Renal cortex interstitium (tissue), 15 donors: ENCODE measurements at places on chromosomes 4 and X.

- no peak for DNase-seq
Observed at GRCh38 chr4:136709897-136710296, 822.4 kb downstream of the PCDH18 start.

- no peak for DNase-seq
Observed at GRCh38 chr4:1171311-1172227, 814 bp downstream of the SPON2 start.

DNA sequence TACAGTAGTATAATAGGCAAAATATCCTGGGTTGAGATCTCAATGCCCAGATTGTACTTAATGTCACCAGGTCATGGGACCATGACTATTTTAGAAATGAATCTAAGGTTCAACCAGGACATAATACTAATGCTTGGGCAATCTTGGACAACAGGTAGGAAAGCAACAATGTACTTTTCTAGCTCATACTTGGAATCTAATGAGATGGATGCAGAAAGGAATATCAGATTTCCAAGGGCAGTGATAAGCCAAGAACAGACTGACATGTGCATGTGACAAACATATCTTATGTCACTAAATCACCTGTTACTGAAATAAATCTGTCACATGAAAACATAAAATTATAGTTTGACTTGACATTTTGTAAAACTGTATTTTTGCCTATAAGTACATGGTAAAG is 51.1 kb downstream of the RPS6KA3 start:
- no peak for DNase-seq

- no peak for DNase-seq
Observed at GRCh38 chrX:121836000-121836399, 788.6 kb downstream of the GLUD2 start.

DNA sequence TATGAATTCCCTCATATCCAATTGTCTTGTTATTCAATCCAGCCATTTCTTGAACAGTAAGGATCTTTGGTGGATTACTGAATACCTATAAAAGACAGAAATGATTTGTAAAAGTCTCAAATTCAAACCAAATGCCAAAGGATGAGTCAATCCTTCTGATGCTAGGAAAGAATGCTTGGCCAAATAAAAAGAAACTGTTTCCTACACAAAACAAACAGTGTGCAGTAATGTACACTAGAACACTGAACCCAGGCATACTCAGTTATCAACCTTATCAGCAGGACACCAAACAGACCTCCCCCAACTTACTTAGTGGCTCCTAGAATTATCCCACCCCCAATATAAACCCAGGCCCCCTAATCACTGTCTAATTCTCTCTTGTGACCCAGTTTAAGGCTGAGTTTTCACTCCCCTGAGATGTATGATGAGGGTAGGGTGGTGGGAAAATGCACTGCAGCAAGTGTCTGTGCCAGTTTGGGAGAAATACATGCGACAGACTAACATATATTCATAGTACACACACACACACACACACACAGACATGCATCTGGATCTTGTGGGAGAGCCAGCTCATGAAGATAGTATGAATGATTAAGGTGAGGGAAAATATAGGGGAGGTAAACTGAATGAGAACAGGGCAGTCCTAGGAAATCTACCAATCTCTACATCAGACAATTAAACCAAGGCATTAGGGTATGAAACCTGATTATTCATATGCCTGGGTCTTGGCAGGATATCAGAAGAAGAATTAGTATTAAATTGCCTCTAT is 35.0 kb downstream of the CLDN2 start:
- no peak for DNase-seq

DNA sequence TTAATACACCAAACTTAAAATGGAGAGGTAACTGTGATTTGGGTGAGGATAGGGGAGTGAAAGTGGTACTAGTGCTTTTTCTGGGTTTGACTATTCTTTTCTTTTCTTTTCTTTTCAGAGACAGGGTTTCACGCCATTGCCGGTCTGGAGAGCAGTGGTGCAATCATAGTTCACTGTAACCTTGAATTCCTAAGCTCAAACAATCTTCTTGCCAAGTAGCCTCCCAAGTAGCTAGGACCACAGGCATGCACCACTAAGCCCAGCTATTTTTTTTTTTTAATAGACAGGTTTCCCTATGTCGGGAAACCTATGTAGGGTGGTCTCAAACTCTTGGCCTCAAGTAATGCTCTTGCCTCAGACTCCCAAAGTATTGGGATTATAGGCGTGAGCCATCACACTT is 3.0 kb upstream of the ARMCX4 start:
- no peak for DNase-seq

- DNase-seq = no peak
Observed at GRCh38 chr4:107996949-107997788, 7.5 kb downstream of the HADH start.

- no peak for DNase-seq
Observed at GRCh38 chrX:134569306-134569705, 89.0 kb downstream of the PLAC1 start.

- DNase-seq = no peak
Observed at GRCh38 chr4:85806334-85806733, 331.4 kb downstream of the ARHGAP24 start.

- DNase-seq = no peak
Observed at GRCh38 chr4:170729897-170730296, 640.1 kb upstream of the AADAT start.

DNA sequence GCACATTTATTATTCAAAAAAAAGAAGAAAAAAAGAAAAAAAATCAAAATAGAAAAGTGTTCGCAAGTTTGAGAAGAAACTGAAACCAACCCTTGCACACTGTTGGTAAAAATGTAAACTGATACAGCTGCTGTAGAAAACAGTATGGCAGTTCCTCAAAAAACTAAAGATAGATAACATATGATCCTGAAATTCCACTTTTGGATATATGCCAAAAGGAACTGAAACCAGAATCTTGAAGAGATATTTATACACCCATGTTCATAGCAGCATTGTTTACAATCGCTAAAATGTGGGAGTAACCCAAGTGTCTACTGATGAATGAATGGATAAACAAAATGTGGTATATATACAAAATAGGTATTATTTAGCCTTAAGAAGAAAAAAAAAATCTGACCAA is 155.4 kb downstream of the TBCK start:
- DNase-seq = no peak

- no peak for DNase-seq
Observed at GRCh38 chr4:127846061-127846460, 34.6 kb upstream of the PLK4 start.

DNA sequence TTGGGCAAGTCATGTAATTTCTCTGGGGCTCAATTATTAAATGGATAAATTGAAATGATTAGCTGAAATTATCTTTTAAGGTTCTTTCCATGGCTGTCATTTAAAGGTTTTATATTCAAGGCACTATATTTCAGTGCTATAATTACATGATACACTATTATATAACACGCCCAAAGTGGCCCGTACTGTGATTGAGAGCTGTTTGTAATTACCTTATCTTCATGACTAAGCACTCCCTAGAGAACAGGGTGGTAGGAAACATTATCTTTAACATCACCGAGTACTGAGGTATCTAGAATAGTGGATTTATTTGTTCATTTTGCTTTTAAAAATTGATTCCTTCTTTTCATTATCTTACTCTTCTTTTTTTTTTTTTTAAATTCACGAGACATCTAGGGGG is 79.0 kb downstream of the DIAPH2 start:
- DNase-seq = no peak

DNA sequence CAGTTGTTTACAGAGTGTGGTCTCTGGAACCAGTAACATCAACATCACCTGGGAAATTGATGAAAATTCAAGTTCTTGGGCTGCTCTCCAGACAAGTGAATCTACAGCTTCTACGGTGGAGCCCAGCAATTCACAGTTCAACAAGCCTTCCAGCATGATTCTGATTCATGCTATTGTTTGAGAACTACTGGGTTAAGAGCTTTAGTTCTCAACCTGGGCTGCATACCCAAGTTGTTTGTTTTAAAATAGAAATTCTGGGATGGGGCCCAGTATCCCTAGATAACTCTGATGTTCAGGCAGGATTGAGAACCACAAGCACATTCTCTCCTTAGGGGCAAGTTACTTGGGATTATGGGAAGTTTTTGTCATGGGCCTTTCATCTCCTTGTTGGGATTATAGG is 37.9 kb upstream of the PGK1 start:
- DNase-seq = no peak

GRCh38 chr4:142663828-142664227 is 182.3 kb downstream of the INPP4B start:
- DNase-seq = no peak

GRCh38 chr4:172125443-172125842 is 312.2 kb downstream of the GALNTL6 start:
- no peak for DNase-seq

DNA sequence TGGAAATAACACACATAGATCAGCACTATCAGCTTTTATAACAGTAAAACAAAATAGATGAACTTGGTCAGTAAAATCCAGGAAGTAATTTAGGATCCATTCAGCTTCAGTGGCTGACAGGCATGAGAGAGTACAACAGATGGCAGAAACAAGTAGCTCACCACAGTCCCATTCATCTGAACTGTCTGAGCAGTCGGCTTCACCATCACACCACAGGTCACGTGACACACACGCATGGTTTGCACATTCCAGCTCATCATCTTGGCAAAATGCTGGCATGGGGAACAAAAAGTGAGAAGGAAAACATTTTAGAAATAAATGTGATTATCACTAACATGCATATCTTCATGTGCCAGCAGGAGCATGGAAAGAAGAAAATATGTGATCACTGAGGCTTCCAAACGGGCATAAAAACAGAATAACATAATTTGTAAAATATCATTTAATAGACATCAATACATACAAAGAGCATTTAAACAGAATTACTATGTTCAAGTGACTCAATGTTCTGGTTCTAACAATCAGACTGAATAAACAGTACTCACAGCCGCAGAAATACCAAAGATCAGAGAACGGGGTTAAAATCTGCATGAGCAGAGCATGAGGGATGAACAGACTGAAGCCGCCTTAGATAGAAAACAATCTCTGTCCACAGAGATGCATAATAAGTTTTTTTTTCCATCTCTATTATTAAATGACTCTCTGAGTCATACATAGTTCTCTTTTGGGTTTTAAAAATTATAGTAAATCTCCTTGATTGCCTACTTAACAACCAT is 158.1 kb downstream of the ATP10D start:
- DNase-seq = no peak

DNA sequence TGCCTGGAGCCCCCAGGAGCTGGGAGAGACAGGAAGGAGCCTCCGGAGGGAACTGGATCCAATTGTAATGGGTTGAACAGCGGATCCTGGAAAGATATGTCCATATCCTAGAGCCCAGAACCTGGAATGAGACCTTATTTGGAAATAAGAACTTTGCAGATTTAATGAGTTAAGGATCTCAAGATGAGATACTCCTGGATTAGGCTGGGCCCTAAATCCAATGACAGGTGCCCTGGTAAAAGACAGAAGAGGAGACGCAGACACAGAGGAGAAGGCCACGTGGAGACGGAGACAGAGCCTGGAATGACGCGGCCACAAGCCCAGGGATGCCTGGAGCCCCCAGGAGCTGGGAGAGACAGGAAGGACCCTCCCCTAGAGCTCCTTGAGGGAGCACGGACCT is 34.1 kb downstream of the P2RY8 start:
- DNase-seq = no peak

DNA sequence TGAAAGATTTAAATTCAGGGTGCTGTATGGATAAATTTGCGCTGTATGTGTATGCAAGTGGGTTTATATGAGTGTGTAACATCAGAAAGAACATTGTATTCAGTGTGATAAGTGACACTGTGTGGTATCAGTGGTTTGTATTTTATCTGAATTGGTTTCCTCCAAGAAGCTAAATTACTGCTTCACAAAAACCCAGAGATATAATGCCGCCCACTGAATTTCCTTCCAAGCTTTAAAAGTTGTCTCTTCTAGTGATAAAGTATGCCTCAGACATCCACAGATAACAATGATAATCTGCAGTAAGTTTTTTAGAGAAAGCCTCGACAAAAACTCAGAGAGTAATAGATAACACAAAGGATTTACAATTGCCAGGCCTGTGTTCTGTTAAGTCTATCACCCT is 710.6 kb upstream of the HS3ST1 start:
- DNase-seq = no peak

GRCh38 chr4:151038452-151039157 is 23.5 kb upstream of the LRBA start:
- no peak for DNase-seq

GRCh38 chrX:23820235-23820782 is 37.3 kb downstream of the SAT1 start:
- no peak for DNase-seq

DNA sequence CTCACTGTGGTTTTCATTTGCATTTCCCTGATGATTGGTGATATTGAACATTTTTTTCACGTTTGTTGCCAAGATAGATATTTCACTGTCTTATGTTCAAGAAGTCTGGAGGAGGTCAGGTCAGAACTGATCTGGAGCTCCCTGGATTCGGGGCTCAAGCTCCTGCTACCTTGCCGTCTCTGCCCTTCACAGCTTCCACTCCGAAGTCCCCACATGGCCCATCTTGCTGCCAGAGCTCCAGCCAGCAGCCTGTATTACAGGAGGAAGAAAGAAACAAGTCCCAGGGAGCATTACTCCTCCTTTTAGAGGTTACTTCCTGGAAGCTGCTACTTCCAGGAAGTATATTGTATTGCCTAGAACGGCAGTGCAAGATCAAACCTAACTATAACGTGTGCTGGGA is 17.9 kb upstream of the CDKN2AIP start:
- DNase-seq = no peak

DNA sequence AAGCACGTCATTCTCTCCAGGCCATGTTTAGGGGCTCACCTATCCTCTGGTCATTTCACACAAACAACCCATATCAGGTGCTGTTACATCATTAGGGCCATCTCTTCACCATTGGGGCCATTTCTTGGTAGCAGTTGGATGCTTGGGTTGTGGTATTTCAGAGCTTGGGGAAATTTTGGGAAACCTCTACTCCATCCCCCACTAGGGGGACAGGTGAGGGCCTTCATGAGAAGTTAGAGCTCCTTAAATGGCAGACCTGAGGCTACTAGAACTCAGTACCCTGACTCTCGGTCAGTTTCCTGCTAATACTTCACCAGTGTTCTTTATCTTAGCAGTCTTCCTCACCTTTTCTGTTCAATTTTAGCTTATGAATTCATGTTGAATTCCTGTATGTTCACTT is 50.2 kb downstream of the ZNF827 start:
- no peak for DNase-seq

DNA sequence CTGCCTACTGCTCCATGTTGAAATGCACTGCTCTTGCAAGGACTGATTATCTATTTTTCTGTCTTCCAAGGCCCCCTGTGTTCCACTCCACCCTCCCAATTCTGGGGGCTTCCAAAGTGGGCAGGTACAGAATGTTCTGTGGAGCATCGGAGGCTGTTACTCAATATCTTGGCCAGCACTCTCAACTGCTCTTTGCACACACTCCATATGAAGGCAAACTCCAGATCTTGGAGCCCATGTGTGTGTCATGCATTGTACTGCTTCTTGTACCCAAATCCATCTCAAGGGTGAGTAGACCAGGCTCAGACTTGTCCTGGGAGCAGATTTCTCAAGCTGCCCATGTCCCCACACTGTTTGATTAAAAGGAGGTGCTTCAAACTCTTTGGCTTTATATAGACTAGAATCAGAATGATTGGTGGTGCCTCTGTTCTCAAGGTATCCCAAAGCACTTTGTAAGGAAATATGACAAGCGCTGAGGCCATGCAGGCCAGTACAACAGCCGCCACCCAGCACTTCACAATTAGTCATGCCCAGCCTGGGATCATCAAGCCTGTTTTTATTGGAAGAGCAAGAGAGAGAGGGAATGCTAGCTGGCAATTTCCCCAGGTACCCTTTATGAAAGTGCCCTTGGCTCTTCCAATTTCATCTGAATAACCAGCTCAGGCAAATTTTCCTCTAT is 44.3 kb downstream of the AR start:
- no peak for DNase-seq
